ENCODE measurements at places on chromosomes 2 and 18. TPM values are rescaled to one million over a fixed set of nuclear protein-coding genes. Genes with fewer than 3 reads are reported as not detected.

The NT5C1B gene
- total RNA-seq = not detected

The IL1R1 gene
- total RNA-seq = 110 TPM

The ANKRD30B gene
- total RNA-seq = under 0.01 TPM

The CKAP2L gene
- 0.26 TPM for total RNA-seq

The ACMSD gene
- not detected for total RNA-seq

The KCNE4 gene
- total RNA-seq = 11.0 TPM
